ENCODE measurements at places on chromosomes 3 and 15.

DNA sequence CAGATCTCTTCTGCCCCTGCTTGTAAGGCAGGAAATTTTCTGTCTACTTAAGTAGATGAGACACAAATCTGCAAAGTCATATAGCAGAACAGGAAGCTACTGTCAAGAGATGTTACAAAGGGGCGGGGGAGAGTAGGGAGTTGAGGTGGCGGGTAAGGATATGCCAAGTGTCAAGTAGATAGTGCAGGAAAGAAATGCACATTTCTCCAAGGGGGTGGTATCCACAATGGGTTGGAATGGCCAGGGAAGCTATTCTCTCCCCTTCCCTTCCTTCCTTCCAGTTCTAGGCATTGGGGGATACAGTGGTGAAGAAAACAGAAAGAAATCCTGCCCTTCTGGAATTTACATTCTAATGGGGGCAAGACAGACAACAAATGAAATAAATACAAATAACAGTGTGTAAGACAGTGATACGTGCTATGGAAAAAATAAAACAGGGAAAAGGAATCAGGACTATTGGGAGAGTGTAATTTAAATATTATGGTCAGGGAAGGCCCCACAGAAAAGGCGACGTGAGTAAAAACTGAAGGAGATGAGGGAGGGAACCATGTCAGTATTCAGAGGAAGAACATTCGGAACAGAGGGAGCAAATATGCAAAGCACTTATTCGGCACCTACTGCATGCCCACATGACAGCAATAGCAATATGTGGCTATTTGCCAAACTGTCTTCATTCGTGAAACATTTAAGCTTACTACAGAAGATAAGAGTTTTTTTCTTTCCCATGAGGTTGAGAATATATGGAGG lies 42.8 kb upstream of the RNU6-1 start:
- no peak for DNase-seq

GRCh38 chr15:59268168-59268851 lies 61.7 kb downstream of the LDHAL6B start:
- DNase-seq = no peak

DNA sequence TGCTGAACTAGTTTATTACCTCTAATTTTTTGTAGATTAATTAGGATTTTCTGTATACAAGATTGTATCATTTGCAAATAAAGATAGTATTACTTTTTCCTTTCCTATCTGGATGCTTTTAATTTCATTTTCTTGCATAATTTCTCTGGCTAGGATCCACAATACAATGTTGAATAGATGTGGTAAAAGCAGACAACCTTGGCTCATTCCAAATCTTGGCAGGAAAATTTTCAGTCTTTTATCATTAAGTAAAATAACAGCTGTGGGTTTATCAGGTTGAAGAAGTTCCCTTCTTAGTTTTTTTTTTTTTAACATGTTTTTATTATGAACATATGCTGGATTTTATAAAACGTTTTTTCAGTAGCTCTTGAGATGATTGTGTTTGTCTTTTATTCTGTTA lies 422.6 kb downstream of the AGBL1 start:
- DNase-seq = no peak

- DNase-seq = peak; percentile 26
Measured at GRCh38 chr15:50907601-50908208, 778 bp upstream of the AP4E1 start.

GRCh38 chr3:194555175-194556062 lies 68.6 kb upstream of the ATP13A3 start:
- DNase-seq = no peak

GRCh38 chr3:45164056-45164455 lies 17.9 kb upstream of the CDCP1 start:
- no peak for DNase-seq

GRCh38 chr3:15017191-15017590 lies 47.9 kb downstream of the MRPS25 start:
- no peak for DNase-seq

DNA sequence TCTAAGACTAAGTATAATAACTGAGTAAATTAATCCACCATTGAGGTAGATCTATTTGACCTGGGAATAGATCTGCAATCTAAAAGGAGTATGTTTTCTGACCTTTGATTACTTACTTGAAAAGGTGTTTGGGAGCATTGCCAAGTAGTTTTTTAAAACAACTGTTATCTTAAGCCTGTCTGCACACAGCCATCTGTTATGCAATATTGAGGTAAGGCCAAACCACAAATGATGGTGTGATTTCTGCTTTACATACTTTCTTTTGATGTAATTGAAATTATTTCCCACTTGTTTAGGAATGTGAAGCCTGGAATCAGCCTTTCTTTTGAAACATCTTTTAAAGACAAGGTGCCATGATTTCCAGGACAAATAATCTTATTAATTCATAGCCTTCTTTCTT lies 274.0 kb downstream of the BBX start:
- no peak for DNase-seq

DNA sequence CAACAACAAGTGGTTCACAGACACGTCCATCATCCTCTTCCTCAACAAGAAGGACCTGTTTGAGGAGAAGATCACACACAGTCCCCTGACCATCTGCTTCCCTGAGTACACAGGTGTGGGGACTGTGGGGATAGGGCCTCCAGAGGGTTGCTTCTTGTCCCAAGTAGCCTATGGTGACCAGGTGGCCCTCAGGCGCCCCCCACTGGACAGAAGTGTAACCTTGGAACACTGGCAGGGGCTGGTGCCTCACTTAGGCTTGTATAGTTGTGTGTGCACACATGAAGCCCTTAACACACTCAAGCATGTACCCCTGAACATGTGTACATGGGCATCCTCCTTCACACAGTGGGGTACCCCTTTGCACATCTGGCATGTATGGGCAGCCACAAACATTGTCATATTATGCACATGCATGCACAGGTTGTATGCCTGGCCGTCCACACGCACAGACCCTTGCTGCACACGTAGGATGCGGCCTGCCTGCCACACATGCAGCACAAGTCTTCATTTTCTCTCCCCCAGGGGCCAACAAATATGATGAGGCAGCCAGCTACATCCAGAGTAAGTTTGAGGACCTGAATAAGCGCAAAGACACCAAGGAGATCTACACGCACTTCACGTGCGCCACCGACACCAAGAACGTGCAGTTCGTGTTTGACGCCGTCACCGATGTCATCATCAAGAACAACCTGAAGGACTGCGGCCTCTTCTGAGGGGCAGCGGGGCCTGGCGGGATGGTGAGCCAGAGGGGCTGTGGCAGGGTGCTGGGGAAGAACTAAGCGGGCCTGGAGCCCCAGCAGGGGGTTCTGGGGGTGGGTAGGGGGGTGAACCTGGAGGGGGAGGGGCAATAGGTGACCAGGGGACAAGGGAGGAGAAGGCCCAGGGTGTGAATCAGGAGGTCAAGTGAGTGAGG lies 11.7 kb upstream of the SEMA3B start:
- DNase-seq = peak; percentile 34

DNA sequence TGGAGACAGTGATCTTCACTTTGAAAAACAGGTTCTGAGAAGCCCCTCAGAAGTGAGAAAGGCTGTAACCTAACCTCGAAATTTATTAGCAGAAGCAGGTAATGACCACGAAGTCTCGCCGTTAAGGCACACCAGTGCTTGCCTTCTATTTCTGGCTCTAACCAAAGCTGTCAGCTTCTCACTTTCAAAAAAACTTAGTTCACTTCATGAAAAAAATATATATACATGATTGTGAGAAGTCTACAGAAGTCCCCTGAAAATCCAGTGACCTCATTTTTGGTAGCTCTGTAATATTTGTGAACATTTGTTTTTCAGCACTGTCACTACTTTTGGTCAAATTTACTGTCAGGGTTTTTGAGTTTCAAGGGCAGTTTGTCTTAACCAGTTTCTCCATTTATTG lies 19.1 kb upstream of the AKAP13 start:
- DNase-seq = no peak

DNA sequence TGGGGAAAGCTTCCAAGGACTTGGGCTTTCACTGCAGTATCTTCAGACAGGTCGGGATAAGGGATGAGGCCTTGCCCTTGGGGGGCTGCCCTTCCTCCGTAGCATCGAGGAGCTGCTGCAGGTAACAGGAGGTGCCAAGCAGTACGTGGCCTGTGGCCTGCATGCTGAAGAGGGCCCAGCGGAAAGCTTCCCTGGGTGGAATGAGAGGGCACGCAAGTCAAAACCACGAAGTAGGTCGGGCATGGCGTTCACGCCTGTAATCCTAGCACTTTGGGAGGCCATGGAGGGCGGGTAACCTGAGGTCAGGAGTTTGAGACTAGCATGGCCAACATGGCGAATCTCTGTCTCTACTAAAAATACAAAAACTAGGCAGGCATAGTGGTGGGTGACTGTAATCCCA lies 12.9 kb downstream of the CIDEC start:
- no peak for DNase-seq

DNA sequence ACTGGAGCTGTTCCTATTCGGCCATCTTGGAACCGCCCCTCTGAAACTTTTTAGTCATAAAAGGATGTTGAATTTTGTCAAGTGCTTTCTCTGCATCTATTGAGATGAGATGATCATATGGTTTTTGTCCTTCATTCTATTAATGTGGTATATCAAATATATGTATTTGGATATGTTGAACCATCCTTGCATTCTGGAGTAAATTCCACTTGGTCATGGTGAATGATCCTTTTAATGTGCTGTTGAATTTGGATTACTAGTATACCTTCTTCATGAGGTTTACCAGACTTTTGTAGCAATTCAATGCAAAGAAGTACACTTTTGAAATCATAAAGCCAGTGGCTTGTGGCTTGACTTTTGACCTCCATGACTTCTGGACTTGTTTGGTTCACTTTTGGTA lies 33.4 kb upstream of the XRN1 start:
- no peak for DNase-seq

DNA sequence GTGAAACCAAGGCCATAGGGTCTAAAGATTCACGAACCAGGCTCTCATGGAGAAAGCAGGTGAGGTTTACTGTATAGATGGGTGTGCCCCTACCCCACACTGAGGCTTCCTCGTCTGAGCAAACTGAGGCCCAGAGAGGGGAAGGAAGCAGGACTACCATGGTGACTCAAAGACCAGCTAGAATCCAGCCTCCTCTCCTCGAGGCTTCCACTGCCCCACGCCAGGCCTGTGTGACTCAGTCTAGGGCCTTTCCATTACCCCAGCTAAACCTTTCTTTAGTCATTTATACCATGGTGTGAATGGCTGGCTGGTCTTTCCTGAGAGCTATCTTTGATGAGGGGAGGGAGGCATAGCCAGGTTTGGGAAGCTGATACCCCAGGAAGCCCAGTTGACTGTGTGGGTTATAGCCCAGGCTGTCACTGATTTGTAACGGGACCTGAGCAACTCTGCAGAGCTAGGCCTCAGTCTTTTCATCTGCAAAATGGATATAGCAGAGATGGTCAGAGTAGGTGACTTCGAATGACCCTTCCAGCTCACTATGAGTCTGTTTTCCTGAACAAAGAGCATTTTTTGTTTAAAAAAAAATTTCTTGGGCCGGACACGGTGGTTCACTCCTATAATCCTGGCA lies 3.0 kb upstream of the RHO start:
- DNase-seq = peak; percentile 3

- DNase-seq = no peak
Measured at GRCh38 chr3:184741798-184742675, 30.2 kb upstream of the MAGEF1 start.

- DNase-seq = no peak
Measured at GRCh38 chr3:153038779-153039178, 123.2 kb upstream of the RAP2B start.

GRCh38 chr3:47414666-47415587 lies 34.1 kb downstream of the PTPN23 start:
- DNase-seq = no peak

GRCh38 chr15:90087454-90088154 lies 14.7 kb downstream of the IDH2 start:
- DNase-seq = no peak

GRCh38 chr3:36923981-36924743 lies 20.7 kb downstream of the TRANK1 start:
- no peak for DNase-seq

Data from stimulated activated CD8-positive, alpha-beta memory T cell treated with anti-CD3 and anti-CD28 coated beads, Interleukin-2, amount 100 ng/mL, for 48 hours (primary cell).